ENCODE measurements at places on chromosomes 2 and 18. TPM values are rescaled to one million over a fixed set of nuclear protein-coding genes. Genes with fewer than 3 reads are reported as not detected.

Gene IL36G
- total RNA-seq, result 0.10 TPM

Gene ARHGEF4
- total RNA-seq, result 7.5 TPM

Gene IGFBP5
- total RNA-seq, result 0.31 TPM

Gene TNS1
- 8.2 TPM for total RNA-seq

Gene NT5C1B
- total RNA-seq, result not detected
